Kidney epithelial cell (primary cell): ENCODE measurements at places on chromosomes 12 and 14. TPM values are rescaled to one million over a fixed set of nuclear protein-coding genes. Genes with fewer than 3 reads are reported as not detected.

- no peak for DNase-seq
Observed at GRCh38 chr12:57142121-57142520, 5.3 kb downstream of the LRP1-AS start.

DNA sequence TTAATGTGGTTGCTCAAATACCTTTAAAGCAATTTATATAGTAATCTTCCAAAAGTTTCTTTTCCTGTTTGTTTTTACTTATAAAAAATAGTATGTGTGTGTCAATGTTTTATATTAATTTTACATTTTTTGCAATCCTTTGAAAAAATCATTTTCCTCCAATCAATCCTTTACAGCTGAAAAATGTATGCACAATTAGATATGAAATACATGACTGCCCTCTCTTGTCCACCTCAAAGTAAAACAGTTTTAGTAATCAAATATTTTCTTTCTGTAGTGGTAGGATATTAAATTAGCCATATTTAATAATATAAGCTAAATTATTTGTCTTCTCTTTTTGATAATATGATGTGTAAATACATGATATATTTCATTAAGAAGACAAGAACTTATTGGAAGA lies 269.9 kb downstream of the ADAMTS20 start:
- DNase-seq, result no peak

GRCh38 chr14:102333795-102334705 lies 14.5 kb downstream of the ZNF839 start:
- DNase-seq, result no peak

- no peak for DNase-seq
Observed at GRCh38 chr14:36975834-36976233, 196.6 kb downstream of the SLC25A21 start.

The TGFB3 gene
- 1.4 and 3.1 TPM in 2 replicates for total RNA-seq

GRCh38 chr14:44846232-44846824 lies 115.4 kb downstream of the KLHL28 start:
- DNase-seq, result no peak

- no peak for DNase-seq
Observed at GRCh38 chr14:77238356-77238755, 32.6 kb downstream of the NGB start.

The SLCO1A2 gene
- not detected in 2 replicates for total RNA-seq

DNA sequence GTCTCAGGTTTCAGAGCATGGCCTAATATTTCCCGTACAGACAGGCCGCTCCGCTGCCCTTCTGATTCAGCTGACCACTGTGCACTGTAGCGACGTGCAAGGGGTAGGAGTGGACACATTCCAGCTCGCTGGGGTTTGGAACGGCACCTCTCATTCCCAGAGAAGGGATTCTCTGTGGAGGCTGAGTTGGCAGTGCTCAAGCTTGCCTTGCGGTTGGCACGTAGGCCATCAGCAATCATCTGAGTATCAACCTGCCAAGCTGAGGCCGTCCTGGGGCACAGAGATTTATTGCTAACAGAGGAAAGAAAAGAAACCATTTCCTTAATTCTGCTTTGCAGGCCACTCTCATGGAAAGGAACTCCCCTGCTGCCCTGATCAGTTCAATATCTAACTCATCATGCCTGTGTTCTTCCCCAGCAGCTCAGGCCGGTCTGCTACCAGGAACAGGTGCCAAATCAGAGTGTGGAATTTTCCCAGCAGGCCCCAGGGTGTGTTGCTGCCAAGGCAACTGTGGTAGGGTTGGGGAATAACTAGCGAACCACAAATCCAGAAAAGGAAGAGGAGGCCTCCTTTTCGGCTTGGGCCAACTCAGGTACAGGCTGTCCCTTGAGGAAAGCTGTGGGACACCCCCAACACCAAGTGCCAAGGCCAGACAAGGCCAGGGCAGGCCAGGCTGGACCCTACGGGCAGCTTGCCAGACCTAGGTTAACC lies 92.5 kb downstream of the SSPN start:
- peak; percentile 72 for DNase-seq

The AQP5 gene
- total RNA-seq, result not detected in 2 replicates

- DNase-seq, result no peak
Observed at GRCh38 chr12:107327651-107328182, 234.4 kb upstream of the CRY1 start.

DNA sequence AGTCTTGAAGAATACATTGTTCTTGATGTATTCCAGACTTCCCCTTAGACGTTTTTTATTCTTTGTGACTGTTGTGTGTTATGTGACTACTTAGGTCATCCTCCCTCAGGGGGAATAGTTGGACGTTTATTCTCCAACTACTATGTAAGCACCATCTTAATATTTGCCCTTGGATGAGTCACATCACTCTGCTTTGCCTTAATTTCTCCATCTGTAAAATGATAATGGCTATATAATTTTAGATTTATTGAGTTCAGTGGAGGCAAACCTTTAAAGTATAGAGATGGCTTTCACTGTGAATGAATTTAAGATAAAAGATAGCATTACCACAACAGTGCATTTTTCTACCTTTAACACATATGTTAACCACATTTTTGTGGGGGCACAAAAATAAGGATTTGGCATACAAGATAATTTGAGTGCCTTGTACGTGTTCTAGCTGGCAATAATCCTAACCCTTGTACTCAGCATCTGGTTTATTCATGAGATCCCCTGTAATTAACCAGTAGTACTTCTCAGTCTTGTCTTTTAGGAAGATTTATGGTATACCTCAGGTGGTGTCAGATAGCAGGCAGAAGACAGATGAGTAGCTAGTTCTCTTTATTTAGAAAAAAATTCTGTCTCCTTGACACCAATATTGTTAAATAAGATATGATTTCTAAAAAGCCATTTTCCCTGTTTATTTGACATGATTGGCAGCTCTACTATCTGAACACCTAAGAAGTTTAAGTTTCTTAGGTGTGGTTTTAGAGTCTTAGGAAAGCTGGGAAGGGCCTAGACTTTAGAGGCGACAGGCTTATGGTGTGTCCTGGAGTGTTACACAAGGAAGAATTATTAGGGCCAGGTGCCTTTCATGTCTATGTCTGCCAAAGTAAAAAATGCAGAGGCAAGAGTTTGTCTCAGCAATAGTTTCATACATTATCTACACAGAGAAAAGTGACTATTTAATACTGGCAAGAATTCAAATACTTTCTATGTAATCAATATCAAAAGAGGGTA lies 152.3 kb downstream of the RAD51B start:
- DNase-seq, result no peak

DNA sequence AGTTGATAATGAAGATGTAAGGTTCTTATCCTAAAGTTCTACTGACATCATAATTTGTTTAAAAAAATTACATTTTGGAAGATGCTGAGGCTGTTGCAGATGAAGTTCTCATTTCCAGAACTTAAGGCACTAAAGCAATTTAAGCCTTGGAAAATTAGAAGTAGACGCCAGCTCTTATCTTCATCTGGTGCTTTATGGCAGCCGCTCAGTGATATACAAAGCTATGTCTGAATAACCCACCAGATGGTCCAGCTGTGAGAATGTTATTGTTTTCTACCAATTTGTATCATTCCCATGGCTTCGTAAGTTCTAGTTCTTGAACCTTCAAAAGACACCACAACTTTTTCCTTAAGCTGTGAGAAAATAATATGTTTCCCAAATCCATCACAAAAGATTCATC lies 212.1 kb upstream of the ARID2 start:
- DNase-seq, result no peak

GRCh38 chr12:50986966-50987737 lies 34.8 kb downstream of the HIGD1C start:
- DNase-seq, result no peak

The CDC42BPB gene
- total RNA-seq, result 147 and 167 TPM in 2 replicates

- no peak for DNase-seq
Observed at GRCh38 chr12:92547420-92547819, 155.4 kb upstream of the PLEKHG7 start.

GRCh38 chr12:83709899-83710298 lies 1023.2 kb downstream of the TMTC2 start:
- DNase-seq, result no peak

- no peak for DNase-seq
Observed at GRCh38 chr14:22233377-22233776, 355.6 kb downstream of the DAD1 start.

The ZNF385A gene
- 5.6 and 11.6 TPM in 2 replicates for total RNA-seq

The CNTN1 gene
- 0.27 and 1.5 TPM in 2 replicates for total RNA-seq

DNA sequence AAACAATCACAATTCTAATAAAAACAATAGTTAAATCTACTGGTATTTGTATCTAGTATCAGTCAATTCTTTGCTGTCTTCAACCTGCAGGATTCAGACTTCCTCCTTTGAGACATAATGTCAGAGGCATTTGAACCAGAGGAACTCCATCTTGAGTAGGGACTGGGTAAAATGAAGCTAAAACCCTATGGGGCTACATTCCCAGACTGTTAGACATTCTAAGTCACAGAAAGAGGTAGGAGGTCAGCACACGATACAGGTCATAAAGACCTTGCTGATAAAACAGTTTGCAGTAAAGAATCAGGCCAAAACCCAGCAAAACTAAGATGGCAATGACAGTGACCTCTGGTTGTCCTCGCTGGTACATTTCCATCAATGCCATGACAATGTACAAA lies 48.2 kb upstream of the MAP3K9 start:
- DNase-seq, result no peak

- DNase-seq, result peak; percentile 45
Observed at GRCh38 chr14:93269341-93270068, 62.4 kb downstream of the UBR7 start.

DNA sequence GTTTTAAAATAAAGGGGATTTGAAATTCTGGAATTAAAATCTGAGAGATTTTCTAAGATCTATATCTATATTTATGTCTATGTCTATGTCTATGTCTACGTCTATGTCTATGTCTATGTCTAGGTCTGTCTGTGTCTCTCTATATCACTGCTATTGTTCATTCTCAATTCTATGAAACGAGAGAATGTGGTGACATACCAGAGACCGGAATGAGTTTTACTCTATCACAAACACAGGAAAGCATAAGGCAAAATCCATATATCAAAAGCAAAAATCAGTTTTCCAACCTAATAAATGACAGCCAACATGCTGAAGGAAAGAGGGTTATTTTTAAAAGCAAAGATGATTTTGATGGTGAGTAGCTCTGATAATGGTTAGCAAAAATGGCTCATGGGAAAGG lies 173.1 kb downstream of the ETNK1 start:
- no peak for DNase-seq

DNA sequence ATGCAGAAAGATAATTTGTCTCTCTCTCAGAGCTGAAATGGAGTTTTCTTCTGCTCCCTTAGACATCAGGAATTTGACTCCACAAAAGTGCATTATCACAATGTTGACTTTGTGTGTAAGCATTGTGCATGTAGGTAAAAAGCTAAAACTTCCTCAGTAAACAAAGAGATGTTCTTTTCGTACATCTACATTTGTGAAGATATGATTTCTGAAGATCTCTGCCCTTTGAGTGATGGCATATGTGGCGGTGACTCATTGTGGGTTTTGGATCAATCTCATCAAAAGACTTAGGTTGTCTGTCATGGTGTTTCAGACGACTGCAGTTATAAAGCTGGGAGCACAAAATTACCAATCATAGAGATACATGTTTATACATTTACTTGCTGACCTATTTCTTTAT lies 411.4 kb upstream of the LMO3 start:
- no peak for DNase-seq

The SERPINA9 gene
- total RNA-seq, result not detected in 2 replicates

GRCh38 chr14:98112194-98112780 lies 1159.7 kb downstream of the BCL11B start:
- no peak for DNase-seq

The RCOR1 gene
- 13.1 and 13.4 TPM in 2 replicates for total RNA-seq

- no peak for DNase-seq
Observed at GRCh38 chr14:103135333-103136260, 12.3 kb downstream of the TNFAIP2 start.

GRCh38 chr12:20549108-20549719 lies 145.9 kb upstream of the SLCO1C1 start:
- no peak for DNase-seq

GRCh38 chr12:22792138-22792537 lies 167.2 kb downstream of the ETNK1 start:
- no peak for DNase-seq

The GARIN6 gene
- total RNA-seq, result not detected in 2 replicates

DNA sequence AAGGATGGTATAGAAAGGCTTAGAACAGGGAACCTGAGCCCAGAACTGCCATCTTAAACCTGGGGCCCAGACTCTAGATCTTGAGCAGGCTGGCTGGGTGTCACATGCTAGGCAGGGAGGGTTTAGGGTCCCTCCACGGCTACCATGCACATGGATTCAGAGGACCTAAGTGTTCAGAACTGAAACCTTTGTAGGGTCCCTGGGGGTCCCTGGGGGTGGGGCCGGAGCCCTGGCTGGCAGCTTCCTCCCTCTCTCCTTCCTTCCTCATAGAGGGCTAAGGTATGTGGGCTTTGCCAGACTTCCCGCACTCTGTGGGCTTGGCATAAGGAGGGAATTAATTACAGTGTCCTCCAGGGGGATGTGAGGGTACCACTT lies 4.6 kb upstream of the ZNF385A start:
- DNase-seq, result no peak

GRCh38 chr12:81758421-81759189 lies 545 bp downstream of the PPFIA2 start:
- no peak for DNase-seq

The SLCO1B1 gene
- not detected in 2 replicates for total RNA-seq

The BIN2 gene
- not detected in 2 replicates for total RNA-seq

GRCh38 chr14:100213956-100214769 lies 24.8 kb upstream of the YY1 start:
- peak; percentile 39 for DNase-seq

The CISTR gene
- total RNA-seq, result not detected in 2 replicates

GRCh38 chr12:25155022-25155576 lies 39.9 kb downstream of the DNAI7 start:
- DNase-seq, result peak; percentile 4

The RIMBP2 gene
- 0.50 and 0.82 TPM in 2 replicates for total RNA-seq

DNA sequence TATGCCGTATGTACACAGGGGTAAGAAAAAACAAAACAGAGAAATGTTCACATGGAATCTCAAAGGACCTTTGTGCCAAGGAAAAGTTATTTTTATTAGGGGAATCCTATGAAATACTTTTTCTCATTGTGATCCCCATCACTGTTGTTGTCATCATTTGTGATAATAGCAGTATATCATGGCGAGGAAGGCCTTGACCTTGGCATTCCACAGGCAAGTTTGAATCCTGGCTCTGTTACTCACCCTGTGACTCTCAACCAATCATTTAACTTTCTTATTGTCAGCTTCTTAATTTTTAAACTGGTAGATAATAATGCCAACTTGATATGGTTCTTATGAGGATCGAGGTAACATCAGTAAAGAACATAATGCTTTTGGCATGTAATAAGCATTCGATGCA lies 142.2 kb upstream of the DDHD1 start:
- DNase-seq, result no peak
